ENCODE measurements at places on chromosomes 2 and 18.

GRCh38 chr2:236178890-236179235 is 10.7 kb upstream of the GBX2 start:
- DNase-seq = no peak

DNA sequence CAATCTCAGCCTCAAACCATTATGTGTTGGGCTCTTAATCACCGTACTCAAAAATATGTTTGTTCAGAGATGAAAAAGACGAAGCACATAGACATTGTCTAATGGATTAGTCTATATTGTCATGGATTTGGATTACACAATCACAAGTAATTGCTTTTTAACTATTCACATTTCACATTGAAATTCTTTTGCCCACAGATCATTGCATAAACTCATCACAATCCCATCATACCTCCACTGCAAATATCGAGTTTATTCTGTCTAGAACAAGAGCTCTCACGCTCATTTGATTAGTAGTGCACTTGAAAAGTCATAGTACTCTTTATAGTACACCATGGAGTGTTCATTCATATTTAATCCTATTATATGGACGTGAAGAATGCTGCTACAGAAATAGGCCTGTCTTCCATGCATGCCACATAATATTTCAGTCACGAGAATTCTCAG is 97.9 kb upstream of the SOX11 start:
- no peak for DNase-seq

GRCh38 chr2:203470371-203470770 is 64.7 kb downstream of the RAPH1 start:
- no peak for DNase-seq

GRCh38 chr2:209610631-209611030 is 161.0 kb upstream of the UNC80 start:
- DNase-seq = no peak

- no peak for DNase-seq
Measured at GRCh38 chr2:203763241-203763937, 57.0 kb downstream of the CD28 start.

GRCh38 chr2:228197504-228197903 is 16.0 kb upstream of the SPHKAP start:
- DNase-seq = no peak

DNA sequence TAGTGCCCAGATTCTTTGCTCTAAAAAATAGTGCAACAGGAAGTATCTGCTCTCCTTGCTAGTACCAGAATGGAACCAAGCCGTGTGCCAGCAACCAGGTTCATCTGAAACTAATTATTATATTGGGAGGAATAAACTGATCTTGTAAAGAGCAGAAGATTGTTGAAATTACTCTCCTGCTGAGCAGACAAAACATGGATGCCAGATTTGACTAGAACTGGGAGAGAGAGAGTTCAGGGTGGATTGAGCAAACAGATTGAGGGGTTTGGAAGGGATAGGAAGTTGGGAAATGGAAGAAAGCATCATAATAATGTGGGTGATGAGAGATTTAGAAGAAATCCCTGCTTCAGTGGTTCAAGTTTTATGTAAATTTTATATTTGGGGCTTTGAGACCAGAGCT is 160.1 kb upstream of the RASGRP3 start:
- DNase-seq = no peak

GRCh38 chr2:15084826-15085489 is 452.4 kb downstream of the LRATD1 start:
- DNase-seq = no peak

DNA sequence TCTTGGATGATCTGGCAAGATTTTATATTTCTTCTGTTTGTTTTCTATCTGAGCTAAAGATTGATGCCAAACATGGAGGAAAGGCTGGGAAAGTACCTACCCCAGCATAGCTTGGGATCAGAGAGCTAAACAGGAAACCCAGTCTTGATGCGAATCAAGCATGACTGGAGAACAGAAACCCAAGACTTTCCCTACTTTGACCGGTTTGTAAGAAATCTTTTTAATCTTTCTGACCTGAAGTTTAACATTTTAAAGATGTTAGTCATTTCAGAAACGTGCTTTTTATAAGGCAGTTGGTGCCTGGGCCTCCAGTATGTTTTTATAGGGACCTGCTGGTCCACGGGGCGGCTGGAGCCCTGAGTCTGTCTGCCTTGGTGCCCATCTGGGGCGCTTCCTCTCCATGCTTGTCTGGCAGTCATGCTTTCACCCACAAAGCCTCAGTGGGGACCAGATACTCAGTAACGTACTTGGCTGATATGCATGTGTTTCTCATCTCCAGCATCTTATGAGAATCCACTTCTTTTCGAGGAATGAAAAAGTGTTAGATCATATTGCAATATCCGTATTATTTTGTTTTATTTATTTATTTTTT is 266.5 kb downstream of the PTGR3 start:
- DNase-seq = no peak

- no peak for DNase-seq
Measured at GRCh38 chr2:164697688-164698461, 76.6 kb upstream of the GRB14 start.

- DNase-seq = no peak
Measured at GRCh38 chr2:106061611-106062349, 132.3 kb downstream of the UXS1 start.

DNA sequence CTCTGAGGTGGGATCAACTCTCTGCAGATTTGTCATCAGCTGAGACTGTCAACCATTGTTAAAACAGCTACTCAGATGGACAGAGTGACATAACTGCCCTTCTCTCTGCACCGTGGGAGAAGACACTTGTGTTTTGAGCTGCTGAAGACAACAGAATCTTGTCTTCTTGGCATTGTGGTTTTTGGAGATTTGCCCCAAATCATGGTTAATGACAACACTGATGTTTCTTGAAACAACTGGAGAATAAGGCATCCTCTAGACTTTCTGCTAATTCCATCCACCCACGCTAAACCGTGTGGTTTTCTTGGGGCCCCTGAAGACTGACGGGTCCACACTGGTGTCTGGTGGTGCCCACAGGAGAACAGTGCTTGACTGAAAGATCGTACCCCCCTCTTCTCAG is 39.5 kb downstream of the SH3BP4 start:
- DNase-seq = no peak

All from hepatic stellate cell (primary cell).